ENCODE measurements at places on chromosomes 3 and 15. TPM values are rescaled to one million over a fixed set of nuclear protein-coding genes. Genes with fewer than 3 reads are reported as not detected.

Gene CKMT1B
- polyA plus RNA-seq = 162 TPM

GRCh38 chr3:16885593-16886302 lies 993 bp downstream of the PLCL2 start:
- peak overlapping the region; percentile 75 for H3K27ac ChIP-seq
- DNase-seq = no peak
- peak overlapping the region; percentile 80 for H3K4me3 ChIP-seq
- H3K36me3 ChIP-seq = no peaks in the 10 kb centered on the region
- H3K4me1 ChIP-seq = peaks cover 6% of the 10 kb centered on the region
- no peaks in the 10 kb centered on the region for H3K27me3 ChIP-seq

GRCh38 chr15:96121086-96121920 lies 209.2 kb upstream of the NR2F2 start:
- no peaks in the 10 kb centered on the region for H3K36me3 ChIP-seq
- H3K4me1 ChIP-seq = peaks cover 5% of the 10 kb centered on the region
- DNase-seq = no peak
- peaks cover 3% of the 10 kb centered on the region for H3K27me3 ChIP-seq
- no peak overlapping the region for H3K27ac ChIP-seq

DNA sequence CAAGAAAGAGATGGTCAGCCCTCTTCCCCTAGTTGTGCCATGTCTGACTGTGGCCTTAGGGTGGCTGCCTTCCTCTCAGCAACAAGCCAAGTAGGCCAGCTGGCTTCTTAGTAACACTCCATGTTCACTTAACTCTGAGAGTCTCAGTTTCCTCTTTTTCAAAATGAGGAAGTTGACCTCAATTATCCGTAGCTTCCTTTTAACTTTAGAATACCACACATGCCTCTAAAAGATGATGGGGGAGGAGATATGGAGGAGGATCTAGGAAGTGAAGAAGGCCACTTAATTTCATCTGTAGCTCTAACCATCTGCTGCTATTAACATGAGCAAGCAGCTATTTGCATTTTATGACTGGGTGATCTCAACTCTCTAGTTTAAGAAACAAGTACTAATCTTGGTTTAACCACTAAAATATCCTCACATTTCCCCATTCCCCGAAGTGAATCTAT lies 32.9 kb downstream of the CD200R1L start:
- no peak for DNase-seq
- H3K36me3 ChIP-seq = no peaks in the 10 kb centered on the region
- H3K27ac ChIP-seq = peak overlapping the region; percentile 45
- no peaks in the 10 kb centered on the region for H3K27me3 ChIP-seq
- no peaks in the 10 kb centered on the region for H3K4me1 ChIP-seq

GRCh38 chr15:95866711-95867440 lies 463.6 kb upstream of the NR2F2 start:
- DNase-seq = no peak
- no peaks in the 10 kb centered on the region for H3K36me3 ChIP-seq

DNA sequence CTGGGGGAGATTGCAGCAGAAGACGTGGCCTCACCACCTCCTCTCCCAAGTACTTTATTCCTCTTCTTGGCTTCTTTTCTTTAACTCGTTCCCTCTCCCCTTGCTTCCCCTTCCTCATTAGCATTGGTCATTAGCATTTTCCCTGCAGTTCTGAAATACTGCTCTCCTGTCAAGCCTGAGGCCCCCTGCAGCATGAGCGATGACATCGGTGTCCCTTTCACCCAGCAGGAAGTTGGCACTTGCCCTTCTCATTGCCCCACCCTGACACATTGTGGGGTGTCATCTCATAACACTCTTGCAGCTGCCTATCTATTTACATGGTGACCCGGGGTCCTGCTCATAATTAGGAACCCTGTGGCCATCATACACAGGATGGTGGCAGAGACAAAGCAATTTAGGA lies 167.1 kb downstream of the ARRDC4 start:
- no peaks in the 10 kb centered on the region for H3K27me3 ChIP-seq
- H3K4me3 ChIP-seq = no peak overlapping the region
- no peaks in the 10 kb centered on the region for H3K4me1 ChIP-seq
- DNase-seq = no peak
- H3K36me3 ChIP-seq = no peaks in the 10 kb centered on the region
- H3K27ac ChIP-seq = no peak overlapping the region

Gene RIOX2
- polyA plus RNA-seq = 5.6 TPM

GRCh38 chr3:52039846-52040245 lies 16.5 kb downstream of the DUSP7 start:
- H3K36me3 ChIP-seq = no peaks in the 10 kb centered on the region
- H3K27me3 ChIP-seq = no peaks in the 10 kb centered on the region
- DNase-seq = no peak
- H3K4me1 ChIP-seq = no peaks in the 10 kb centered on the region
- H3K4me3 ChIP-seq = no peak overlapping the region

DNA sequence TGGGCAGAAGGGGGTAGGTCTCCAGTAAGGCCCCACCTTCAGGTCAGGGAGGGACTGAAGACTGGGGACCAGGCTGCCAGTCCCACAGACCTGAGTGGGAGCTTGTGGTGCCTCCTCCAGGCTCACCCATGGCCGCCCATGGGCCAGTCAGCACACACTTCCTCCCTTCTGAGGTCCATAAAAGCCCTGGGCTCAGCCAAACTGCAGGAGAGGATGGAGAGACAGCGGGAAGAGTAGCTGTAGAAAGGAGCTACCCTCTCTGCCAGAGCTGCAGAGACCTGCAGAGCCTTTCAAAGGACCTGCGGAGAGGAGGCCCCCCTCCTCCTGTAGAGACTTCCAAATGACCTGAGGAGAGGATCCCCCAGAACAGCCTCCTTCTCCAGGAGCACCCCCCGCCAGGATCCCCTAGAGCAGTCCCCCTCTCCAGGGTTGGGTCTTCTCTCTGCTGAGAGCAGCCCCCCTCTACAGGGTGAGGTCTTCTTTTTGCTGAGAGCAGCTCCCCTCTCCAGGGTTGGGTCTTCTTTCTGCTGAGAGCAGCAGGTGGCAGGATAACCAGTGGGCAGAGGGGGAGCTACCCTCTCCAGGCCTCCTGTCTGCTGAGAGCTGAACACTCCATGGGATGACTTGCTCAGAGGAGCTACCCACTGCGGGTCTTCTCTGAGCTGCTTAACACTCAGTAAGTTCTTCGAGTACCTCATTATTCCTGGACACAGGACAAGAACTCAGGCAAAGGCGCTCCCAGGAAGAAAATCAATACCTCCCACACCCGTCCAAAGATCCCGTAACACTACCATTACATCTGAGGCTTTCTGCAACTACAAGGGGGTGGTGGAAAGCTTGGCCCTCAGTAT lies 5.0 kb upstream of the SKIC8 start:
- no peaks in the 10 kb centered on the region for H3K4me1 ChIP-seq
- no peak overlapping the region for H3K4me3 ChIP-seq
- H3K27ac ChIP-seq = no peak overlapping the region
- DNase-seq = peak; percentile 82

- H3K4me1 ChIP-seq = no peaks in the 10 kb centered on the region
- no peak overlapping the region for H3K4me3 ChIP-seq
- DNase-seq = no peak
- H3K36me3 ChIP-seq = no peaks in the 10 kb centered on the region
Observed at GRCh38 chr3:84820906-84821305, 137.9 kb upstream of the CADM2 start.

- H3K4me1 ChIP-seq = no peaks in the 10 kb centered on the region
- no peaks in the 10 kb centered on the region for H3K36me3 ChIP-seq
- DNase-seq = no peak
- H3K4me3 ChIP-seq = no peak overlapping the region
- peaks cover 3% of the 10 kb centered on the region for H3K27me3 ChIP-seq
Observed at GRCh38 chr15:96088650-96089049, 241.8 kb upstream of the NR2F2 start.

DNA sequence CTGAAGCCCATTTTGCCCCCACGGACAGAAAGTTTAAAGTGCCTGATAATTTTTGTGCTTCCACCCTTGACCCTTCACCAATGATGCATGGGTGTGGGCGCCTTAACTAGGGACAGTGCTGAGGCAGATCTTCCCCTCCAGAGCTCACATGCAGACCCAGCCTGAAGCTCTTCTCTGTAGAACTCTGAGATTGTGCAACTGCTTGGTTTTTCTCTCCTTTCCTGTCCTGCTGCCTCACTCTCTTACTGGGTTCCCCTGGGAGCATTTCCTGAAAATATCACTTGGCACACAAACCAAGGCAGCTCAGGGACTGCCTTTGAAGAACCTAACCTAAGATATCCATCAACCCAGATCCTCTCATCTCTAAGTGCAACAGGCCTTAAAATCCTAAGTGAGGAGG lies 220.3 kb upstream of the STT3B start:
- no peak overlapping the region for H3K27ac ChIP-seq
- H3K4me1 ChIP-seq = no peaks in the 10 kb centered on the region
- no peaks in the 10 kb centered on the region for H3K36me3 ChIP-seq
- H3K27me3 ChIP-seq = no peaks in the 10 kb centered on the region
- no peak for DNase-seq

Gene GPR171
- polyA plus RNA-seq = 3.5 TPM

Gene HEG1
- polyA plus RNA-seq = 0.45 TPM

DNA sequence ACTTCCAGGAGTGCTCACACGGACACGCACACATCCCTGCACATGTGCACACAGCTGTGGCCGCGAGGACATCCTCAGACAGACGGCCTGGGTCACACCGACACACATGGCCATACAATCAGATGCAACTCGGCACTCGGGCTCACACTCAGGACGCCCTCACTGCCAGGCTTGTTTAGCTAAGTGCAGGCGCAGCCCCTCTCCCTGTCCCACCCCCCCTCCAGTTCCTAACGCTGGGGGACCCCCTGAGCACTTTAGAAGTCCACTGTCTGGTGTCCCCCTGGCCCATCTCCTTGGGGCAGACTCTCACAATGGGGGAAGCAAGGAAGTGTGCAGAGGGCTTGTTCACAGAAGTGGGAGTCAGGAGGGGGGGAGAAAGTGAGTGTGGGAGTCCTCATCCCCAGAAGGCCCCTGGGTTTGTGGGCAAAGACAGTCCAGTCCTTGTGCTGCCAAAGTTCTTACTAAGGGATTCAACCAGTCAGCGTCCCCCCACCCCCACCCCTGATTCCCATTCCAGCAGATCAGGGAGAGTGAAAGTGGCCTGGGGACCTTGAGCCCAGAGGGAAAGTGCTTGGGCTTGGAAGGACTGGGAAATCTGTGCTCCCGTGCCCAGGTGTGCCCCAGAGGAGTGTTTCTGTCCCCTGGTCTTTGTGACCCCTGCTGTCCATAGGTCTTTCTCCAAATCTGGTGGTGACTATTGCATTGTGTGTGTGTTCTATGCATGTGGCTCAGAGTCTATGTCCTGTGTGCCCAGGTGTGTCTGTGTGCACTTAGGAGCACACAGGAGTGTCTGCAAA lies 767 bp upstream of the GATA2 start:
- H3K36me3 ChIP-seq = no peaks in the 10 kb centered on the region
- peaks cover 64% of the 10 kb centered on the region for H3K27me3 ChIP-seq
- H3K27ac ChIP-seq = no peak overlapping the region

Gene TERC
- 0.48 TPM for polyA plus RNA-seq

DNA sequence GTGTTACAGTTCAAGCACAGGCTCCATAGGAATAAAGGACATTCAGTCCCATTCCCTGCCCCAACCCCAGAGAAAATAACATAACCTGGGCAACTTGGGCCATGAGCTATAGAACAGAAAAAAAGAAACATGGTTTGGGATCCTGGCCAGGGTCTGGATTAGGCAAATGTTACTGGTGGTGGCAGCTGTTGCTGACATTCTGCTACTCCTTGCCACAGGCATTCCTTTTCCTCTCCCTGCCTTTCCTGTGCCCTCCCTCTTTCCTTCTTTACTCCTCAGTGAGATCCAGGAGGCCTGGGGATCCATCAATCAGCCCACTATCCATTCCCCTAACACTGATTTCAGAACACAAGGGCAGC lies 129.1 kb downstream of the NTRK3 start:
- DNase-seq = no peak
- no peaks in the 10 kb centered on the region for H3K27me3 ChIP-seq
- no peaks in the 10 kb centered on the region for H3K4me1 ChIP-seq
- H3K27ac ChIP-seq = no peak overlapping the region

DNA sequence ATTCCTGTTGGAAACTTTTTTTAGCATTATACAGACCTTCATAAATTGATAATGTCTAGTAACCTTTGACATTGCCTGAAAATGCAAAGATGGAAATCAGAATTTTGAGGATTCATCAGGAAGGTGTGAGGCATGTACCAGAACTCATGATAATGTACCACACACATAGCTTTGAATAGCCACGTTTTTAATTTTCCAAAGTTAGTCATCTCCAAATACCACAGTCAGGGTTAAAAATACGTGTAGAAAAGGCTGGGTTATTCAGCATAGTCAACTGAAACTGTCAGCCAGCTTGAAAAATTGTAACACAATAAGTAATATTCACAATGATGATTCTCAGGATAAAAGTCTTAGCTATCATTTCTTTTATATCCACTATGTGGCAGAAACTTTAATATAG lies 102.0 kb upstream of the THRB start:
- H3K4me3 ChIP-seq = no peak overlapping the region
- no peaks in the 10 kb centered on the region for H3K4me1 ChIP-seq
- no peak for DNase-seq
- H3K27me3 ChIP-seq = no peaks in the 10 kb centered on the region

Gene MASP1
- 67.2 TPM for polyA plus RNA-seq

DNA sequence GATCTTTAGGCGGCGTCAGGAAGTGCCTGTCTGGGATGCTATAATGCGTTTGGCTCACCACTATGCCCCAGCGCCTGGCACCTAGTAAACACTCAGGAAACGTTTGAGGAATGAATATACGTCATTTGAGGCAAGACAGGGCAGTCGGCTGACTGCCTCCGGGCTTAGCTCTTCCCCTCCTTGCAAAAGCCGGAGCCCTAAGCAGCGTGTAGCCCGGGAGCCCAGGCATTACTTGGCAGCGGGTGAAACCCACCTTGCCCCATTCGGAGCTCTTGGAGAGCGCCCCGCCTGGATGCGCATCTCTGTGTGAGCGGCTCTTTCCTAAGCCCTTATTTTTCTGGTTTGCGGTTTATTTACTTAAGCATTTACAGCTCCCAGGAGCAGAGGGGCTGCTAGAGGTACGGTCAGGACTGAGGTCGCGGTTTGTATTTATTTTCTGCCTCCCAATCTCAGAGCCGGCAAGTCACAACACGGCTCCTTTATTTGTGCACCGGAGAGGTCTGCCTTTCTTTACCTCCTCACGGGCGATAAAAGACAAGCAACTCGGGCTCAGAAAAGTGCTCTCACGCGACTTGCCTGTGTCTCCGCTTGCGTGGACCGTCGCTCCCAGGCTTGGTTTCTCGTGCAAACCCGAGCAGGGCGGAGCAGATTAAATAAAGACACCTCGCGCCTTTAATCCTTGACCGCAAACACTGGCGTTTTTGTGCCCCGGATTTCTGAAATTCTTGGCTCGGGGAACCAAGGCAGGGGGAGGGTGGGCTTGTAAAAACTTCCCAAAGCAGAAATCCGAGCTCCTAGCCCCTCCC lies 737 bp upstream of the ITPR1 start:
- no peaks in the 10 kb centered on the region for H3K27me3 ChIP-seq
- DNase-seq = no peak
- H3K27ac ChIP-seq = peak overlapping the region; percentile 74
- peaks cover 6% of the 10 kb centered on the region for H3K4me1 ChIP-seq

Gene EDEM1
- 27.1 TPM for polyA plus RNA-seq

Gene TRH
- polyA plus RNA-seq = 0.04 TPM

Gene CCR8
- polyA plus RNA-seq = not detected

Gene DYNLT2B
- 10.2 TPM for polyA plus RNA-seq

GRCh38 chr3:119891944-119892721 lies 110.2 kb downstream of the NR1I2 start:
- no peaks in the 10 kb centered on the region for H3K4me1 ChIP-seq
- no peak overlapping the region for H3K27ac ChIP-seq
- no peaks in the 10 kb centered on the region for H3K36me3 ChIP-seq

Gene ST6GAL1
- polyA plus RNA-seq = 0.45 TPM
